Omental fat pad (tissue), 4 donors: ENCODE measurements at places on chromosomes 12 and 14. TPM values are rescaled to one million over a fixed set of nuclear protein-coding genes. Genes with fewer than 3 reads are reported as not detected.

- DNase-seq = no peak
Observed at GRCh38 chr12:6646276-6647082, 753 bp downstream of the ACRBP start.

DNA sequence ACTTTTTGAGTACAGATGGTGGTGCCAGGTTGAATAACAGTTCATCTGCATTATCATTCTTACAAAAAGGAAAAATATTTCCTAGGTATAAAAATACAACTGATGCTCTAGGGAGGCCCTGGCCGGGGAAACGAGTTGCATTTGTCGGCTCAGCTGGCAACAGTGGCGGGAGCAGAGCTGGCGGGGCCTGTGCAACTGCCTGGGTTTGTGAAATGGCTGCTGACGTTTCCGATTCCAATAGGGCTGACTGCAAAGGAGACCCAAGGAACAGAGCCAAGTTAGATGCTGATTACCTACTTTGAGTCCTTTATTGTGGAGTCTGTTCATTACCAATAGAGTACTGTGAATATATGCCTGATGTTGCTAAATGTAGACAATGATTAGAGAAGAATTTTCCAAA lies 25.8 kb upstream of the PHLDA1 start:
- no peak for DNase-seq

DNA sequence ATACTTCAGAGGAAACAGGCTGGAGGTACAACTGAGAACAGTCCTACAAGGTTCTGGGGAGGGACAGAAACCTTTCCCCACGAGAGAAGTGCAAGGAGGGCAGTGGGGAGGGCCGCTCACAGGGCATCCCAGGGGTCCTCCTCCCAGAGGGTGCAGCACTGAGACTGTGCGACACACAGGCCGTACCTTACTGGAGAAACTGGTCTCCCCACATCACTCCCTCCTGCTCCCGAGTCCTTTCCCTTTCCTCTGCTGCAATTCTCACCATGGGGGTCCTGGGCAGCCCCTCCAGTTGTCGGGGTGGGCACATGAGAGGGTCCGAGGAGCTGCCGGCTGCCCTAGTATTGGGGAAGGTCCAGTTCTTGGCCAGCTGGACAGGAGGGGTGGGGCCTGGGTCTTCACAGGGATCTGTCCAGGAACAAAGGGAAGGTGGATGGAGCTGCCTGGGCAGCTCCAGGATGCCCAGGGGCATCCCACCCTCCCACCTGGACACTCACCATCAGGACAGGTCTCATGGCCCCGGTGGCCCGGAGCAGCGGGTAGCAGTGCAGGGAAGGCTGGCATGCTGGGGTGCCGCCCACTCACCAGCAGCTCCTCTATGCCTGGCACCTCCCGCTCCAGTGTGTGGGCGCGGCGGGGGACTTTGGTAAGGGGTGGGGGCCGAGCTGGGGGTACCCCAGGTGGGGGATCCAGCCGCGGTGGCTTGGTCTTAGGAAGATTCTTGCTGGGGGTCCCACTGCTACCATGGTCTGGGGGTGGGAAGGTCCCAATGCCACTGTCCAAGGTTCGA lies 35.8 kb downstream of the NCKAP5L start:
- DNase-seq = no peak

DNA sequence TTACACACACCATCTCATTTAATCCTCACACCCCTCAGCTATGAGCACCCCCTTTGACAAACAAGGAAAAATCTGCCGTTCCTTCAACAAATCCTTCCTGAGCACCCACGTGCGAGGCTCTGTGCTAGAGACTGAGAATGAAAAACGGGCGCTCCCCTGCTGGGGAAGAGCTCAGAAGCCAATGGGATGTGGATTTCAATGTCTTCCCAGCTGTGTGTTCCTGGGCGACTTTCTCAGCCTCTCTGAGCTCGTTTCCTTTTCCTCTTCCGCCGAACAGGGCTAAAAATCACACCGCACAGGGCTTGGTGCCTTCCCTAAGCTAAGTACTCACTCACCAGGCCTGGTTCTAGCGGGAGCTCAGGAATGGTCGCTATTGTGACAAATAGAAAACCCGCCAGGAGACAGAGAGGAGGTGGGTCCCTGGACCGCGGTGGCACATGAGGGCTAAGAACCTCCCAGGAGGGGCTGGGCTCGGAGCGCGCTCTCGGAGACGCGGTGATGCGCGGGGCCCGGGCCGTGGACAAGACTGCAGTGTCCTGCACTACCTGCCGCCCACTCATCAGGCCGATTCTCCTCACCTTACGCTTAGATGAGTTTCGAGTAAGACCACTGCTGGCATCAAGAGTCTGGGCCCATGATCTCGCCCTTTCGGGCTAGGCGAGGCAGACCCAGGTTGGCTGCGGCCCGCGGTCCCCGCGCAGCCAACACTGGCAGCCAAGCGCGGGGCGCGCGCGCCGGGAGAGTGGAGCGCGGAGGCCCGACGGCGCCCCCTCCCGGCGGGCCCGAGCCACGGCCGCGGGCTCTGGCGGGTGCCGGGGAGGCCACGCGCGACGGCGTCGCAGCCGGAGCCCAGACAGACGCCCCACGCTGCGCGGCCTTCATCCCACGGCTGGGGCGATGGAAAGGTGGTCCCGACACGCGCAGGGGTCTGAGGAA lies 17.0 kb downstream of the ZDHHC22 start:
- no peak for DNase-seq

- no peak for DNase-seq
Observed at GRCh38 chr12:52867642-52868041, 18.8 kb upstream of the KRT78 start.

GRCh38 chr12:23614280-23614679 lies 335.2 kb downstream of the SOX5 start:
- DNase-seq = no peak

DNA sequence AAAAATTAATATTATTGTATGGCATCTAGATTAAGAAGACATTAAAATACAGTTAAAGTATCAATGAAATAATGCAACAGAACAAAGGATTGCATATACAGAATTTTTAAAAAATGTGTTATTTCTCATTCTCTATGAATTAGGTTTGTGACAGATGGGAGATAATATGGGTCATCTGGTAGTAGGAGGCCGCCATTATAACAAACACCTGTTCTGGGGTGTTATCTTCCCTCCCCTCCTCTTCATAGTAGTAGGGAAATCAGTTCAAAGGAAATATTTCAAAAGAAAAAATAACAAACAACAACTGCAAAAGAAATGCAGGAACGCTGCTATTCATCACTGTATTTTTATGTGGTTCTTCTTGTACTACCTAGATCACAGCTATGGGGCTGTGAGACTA lies 187.0 kb upstream of the ATP2B1 start:
- DNase-seq = no peak

DNA sequence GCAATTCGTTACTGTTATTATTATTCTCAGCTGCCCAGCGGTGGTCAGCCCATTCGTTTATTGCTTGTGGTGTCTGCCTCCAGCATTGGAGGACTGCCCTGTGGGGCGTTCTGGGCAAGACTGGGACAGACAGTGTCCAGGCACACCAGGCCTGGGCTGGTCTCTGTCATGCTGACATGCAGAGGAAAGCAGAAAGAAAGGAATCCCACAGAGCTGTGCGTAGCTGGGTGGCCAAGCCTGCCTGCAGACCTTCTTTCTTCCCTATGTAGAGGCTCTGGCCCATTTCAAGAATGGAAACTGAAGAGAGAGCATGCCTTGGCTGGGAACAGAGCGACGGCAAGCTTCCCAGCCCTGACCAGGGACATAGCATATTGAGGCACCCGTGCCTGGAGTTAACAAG lies 525.3 kb upstream of the TBX3 start:
- DNase-seq = no peak

Gene NGB
- total RNA-seq = not detected

Gene NAV3
- 16.7 TPM for total RNA-seq

Gene C1R
- total RNA-seq = 571 TPM

Gene TAS2R8
- total RNA-seq = not detected

Gene COCH
- 2.6 TPM for total RNA-seq
